Esophagus mucosa (tissue), 1 donor: ENCODE measurements at places on chromosomes 3 and 15.

DNA sequence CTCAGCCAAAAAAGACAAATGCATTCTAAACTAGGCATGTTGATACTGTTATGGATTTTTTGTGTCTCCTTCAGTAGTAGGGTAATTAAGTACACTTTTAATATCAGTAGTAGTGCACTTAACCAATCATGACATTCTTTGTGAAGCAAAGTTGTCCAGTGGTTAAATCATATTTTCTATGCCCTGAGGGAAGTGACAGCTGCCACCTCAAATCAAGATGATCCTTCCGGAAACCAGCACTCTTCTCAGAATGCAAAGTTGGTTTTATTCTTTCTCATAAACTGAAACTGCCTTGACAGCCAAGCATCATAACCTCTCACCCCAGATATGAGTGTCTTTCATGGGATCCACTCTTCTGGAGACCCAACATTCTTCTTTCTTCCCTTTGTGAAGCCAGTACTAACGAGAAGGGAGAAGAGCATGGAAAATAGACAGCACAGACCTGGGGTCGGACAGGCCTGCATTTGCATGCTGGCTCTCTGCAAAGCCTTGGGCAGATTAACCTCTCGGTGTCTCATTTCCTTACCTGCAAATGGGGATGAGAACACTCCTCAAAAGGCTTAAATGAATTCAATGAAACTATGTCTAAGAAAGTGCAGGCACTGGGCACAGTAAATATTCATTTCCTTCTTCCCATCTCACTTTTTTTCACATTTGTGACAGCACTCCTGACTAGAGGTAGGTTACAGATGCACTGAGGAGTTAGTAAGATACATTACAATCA, 13.2 kb downstream of the AAGAB start:
- peak; percentile 28 for ATAC-seq

- no peak for ATAC-seq
Observed at GRCh38 chr3:181630853-181631252, 80.9 kb upstream of the SOX2 start.

GRCh38 chr3:99568663-99569335, 69.6 kb upstream of the COL8A1 start:
- ATAC-seq = no peak

GRCh38 chr15:76565366-76565765, 228.8 kb downstream of the ISL2 start:
- ATAC-seq = no peak

- no peak for ATAC-seq
Observed at GRCh38 chr3:5191555-5192304, 4.2 kb downstream of the EDEM1 start.

DNA sequence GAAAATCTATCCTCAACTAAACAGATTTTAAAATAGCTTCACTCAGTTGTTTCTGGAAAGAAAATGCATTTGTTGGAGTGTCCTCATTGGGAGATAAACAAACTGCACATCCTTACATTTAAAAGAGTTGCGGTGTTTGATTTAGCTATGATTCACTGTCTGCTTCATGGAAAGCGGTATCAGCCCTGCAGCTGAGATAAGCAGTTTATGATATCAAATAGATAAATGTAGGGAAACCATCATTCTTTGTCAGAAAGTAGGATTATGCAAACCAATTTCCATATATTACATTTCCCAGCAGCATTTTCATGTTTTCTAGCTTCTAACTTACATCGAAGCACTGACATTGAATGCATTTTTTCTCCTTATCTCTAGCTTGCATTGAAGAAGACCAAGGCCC, 698.9 kb downstream of the DIPK2A start:
- no peak for ATAC-seq

DNA sequence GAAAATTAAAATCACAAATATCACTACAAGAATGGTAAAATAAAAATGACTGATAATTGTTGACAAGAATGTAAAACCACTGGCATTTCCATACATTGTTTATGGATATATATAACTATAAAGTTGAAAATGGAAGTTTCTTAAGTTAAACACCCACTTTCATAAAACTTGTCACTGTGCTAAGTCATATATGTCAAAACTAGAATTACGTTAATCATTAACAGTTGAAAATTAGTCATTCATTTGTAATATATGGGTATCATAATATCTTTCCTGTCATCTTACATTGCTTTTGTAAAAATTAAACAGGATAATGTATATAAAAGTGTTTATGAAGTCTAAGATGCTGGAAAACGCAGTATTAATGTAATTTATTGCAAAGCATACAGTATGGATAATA, 1398.6 kb upstream of the ALCAM start:
- no peak for ATAC-seq
